AG04450 (cell line): ENCODE measurements at places on chromosomes 5 and 9.

- no peak for DNase-seq
Measured at GRCh38 chr9:26339796-26340195, 552.8 kb downstream of the CAAP1 start.

DNA sequence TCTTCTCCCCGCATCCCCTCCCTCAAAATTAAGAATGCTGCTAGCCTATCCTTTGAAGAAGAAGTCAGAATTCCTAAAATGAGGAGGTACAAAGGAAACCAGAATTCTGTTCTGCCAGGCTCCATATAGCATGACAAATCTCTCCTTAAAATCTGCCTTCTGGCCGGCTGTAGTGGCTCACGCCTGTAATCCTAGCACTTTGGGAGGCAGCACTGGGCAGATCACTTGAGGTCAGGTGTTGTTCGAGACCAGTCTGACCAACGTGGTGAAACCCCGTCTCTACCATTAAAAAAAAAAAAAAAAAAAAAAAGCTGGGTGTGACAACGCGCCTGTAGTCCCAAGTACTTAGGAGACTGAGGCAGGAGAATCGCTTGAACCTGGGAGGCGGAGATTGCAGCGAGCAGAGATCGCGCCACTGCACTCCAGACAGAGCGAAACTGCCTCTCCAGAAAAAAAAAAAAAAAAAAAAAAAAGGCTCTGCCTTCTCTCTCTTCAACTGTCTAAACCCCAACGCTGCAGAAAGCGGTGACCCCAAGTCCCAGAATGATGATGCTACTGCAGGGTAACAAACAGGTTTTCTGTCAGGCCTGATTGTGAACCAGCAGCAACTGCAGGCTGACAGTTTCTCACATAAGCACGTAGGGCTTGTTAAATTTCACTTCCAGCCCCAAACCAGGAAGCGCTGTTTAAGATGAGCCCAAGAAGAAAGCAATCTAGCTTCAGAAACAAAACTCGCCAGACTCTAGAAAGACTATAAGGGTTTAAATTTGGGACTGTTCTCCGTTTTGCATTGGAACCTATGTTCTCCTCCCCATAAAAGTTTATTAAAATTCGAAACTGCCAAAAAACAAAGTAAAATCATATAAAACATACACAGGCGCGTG, 963 bp upstream of the CAST start:
- no peak for DNase-seq

GRCh38 chr5:151001436-151001835, 19.0 kb upstream of the GPX3 start:
- no peak for DNase-seq

DNA sequence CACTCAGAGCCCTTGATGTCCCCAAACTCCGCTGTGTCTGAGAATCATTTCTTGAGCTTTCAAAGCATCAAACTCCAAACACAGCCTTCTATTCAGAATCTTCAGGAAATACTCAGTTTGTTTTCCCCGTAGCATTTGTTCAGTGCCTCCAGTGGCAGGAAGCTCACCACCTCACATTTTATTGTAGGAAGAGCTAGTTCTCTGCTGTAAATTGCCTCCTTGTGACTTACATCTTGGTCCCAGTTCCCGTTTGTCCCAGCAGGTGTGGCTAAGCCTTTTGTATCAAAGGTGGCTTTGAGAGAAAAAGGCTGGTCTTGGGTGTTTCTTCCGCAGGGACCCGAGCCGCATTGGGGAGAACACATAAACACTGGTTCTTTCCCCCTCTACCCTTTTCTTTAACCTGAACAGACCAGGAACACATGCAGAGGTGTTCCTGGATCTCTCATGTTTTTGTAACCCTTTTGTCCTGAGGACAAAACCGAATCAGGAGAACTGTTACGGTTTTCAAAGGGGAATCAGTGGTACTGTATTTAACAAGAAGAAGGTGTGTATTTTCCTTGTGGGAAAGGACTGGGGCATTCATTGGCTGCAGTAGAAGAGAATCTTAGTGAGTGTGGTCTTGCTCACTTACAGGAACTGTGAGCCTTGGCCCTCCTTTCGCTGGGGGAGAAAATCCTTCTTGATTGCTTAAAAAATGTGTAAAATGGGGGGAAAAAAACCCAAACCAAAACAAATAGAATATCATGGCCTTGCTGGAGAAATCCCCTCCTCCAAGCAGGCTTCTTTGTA, 1.9 kb downstream of the OSMR start:
- no peak for DNase-seq

GRCh38 chr5:174166231-174167079, 120.9 kb downstream of the NSG2 start:
- DNase-seq: no peak

- DNase-seq: no peak
Measured at GRCh38 chr9:35726931-35727330, 5.1 kb downstream of the TLN1 start.

GRCh38 chr5:180785794-180786221, 16.8 kb downstream of the MGAT1 start:
- DNase-seq: peak; percentile 60

DNA sequence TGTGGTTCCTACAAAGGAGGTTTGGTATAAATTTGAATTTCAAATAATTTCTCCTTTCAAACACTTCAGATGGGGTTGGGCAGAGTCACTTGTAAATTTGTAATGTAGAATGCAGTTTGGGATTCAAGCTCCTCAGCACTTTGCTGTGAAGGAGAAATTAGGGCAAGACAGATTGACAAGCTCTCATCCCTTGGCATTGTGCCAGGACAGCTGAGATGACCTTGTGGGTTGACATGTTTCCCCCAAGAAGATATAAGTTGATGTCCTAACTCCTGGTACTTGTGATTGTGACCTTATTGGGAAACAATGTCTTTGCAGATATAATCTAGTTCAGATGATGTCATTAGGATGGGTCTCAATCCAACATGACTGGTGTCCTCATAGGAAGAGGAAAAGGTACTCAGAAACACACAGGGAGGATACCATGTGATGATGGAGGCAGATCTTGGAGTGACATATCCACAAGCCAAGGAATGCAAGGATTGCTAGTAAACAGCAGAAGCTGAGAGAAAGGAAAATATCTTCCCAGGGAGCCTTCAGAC, 408.3 kb downstream of the MED10 start:
- DNase-seq: no peak

GRCh38 chr9:126366366-126367011, 39.9 kb downstream of the MVB12B start:
- no peak for DNase-seq

- no peak for DNase-seq
Measured at GRCh38 chr5:68182094-68182493, 33.5 kb upstream of the PIK3R1 start.

DNA sequence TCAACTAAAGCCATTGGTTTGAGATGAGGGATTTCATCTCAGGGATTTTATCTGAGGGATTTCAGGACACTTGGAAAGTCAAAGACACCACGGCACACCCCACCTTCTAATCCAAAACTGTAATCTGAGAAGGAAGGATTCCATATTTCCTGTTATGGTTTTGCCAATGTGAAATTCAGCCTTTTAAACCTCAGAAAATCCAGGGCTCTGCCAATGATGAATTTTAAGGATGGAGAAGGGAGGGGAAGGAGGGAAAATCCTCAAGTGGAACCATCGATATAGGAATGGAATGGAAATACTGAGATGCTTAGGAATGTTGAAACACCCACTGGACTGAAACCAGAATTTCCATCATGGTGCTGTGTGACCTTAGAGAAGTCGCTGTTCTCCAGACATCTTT, 5.3 kb downstream of the C1QTNF3 start:
- no peak for DNase-seq

- no peak for DNase-seq
Measured at GRCh38 chr9:26308328-26308727, 584.3 kb downstream of the CAAP1 start.

DNA sequence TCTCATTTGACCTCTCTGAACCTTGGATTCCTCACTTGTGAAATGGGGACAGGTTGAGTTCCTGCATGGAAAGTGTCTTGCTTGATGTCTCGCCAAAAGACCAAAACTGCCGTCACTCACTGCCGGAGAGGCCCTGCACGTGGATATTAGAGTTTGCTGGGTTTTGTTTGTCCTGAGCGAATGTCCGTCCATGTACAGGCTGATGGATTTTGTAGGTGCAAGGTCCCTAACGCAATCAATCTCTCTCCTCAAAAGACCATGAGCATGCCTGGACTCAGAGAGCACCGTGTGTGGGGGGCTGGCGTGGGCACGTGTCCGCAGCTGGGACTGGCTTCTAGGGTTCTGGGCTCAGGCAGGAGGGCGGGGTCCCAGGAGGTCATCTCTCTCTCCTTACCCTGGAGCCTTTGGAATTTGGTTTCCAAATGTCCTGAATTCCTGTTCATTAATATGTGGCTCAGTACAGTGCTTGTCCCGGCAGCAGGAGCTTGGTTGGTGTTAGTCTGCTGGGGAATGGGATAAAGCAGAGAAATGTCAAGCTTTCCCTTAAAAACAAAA, 146.0 kb upstream of the IER5L start:
- DNase-seq: no peak

DNA sequence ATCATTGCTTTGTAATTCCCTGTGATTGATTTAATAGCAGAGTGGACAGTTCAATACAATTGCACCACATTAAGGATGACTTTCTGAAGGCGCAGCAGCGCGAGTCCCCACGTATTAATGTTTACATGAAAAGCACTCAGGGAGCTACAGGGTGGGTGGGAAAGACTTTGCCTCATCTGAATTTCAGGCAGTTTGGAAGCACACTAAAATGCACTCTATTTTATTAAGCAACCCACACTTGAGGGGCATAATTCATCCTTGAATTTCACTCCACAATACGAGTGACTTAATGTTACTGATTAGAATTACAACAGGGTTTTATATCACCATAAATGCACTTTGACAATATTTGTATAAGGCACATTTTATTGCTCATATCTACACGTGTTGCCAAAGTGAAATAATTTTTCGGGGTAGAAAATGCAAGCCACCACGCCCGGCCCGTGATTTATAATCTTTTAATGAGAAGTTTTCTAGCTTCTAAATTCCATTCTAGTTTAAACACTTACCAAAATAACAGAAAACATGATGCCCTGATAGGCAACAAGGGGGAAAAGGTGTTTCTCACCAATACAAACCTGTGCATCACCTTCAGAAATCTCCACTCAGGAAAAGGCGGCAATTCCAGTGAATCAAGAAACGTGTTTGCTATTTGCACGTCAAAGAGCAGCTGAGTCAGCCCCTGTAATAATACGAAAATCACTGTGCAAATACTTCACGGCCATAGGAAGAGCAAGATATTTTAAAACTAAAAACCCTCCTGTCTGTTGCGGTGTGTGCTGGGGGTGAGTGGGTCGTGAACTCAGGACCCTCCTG, 40.5 kb downstream of the IRX4 start:
- no peak for DNase-seq
